Activated T-helper 1 cell treated with anti-CD3 and anti-CD28 coated beads, Interleukin-12 subunit alpha, Interleukin-12 subunit beta, Interleukin-2, Interleukin-4 antibody, amounts not matched to agents 30 ng/mL and 10 ng/mL and 1 ng/mL, durations not matched to agents 14 hours and 24 hours and 36 hours (primary cell): ENCODE measurements at places on chromosomes 1 and 21. TPM values are rescaled to one million over a fixed set of nuclear protein-coding genes. Genes with fewer than 3 reads are reported as not detected.

DNA sequence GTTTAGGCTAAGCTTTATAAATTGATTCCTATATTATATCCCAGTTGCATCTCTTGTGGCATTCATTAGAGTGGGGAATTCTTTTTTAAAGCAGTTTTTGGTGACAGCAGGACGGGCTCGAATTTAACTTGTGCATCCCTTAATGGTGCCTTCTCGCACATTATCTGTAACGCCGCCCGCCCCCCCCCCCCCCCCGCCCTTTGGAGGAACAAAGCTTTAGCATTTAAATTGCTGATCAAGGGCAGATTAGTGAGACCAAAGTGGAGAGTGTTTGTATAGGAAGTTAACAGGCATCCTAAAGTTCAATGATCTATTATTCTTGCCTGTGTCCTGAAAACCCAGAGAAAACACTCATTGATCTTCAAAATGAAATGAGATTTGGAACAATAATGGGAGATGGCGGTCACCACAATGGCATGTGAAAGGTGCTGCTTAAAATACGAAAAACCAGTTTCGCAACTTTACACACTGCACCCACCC is 2.2 kb downstream of the LMO4 start:
- no peak for DNase-seq

The CLCA2 gene
- not detected in 2 replicates for total RNA-seq

The TMPRSS2 gene
- not detected in 2 replicates for total RNA-seq

DNA sequence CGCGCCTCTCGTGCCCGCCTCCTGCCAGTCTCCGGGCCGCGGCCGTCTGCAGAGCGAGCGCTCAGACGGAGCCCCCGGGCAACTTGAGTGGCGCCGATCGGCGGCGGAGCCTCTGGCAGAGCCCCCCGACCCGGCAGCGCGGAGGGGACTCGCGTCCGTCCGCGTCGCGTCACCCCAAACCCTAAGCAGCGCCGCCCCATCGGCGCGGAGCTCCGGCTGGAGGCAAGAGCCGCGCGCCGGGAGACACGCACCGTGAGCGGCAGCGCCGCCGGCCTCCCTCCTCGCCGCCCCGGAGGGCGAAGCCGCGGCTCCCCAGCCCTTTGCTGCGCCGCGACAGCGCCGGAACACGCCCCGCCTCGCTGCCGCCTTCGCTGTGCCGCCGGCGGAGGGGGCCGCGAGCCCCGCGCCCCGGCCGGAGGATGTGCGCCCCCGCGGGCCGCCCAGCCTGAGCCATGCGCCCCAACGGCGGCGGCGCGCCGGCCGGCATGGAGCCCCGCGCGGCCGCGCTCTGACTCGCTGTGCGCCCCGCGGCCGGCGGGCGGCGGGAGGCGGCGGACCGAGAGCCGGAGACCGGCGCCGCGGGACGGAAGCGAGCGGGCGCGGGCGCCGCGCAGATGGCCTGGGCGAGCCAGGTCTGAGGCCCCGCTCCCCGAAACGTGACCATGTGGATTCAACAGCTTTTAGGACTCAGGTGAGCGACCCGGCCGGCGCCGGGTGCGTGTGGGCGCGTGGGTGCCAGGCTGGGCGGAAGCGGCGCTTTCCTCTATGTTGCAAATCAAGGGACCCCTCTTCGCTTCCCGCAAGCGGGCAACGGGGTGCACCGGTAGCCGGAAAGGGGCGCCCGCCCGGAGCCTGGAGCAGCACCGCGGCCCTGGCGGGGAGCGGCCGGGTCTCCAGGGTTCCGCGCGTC is 610 bp downstream of the AJAP1 start:
- no peak for DNase-seq

- no peak for DNase-seq
Measured at GRCh38 chr1:217191441-217191840, 439.4 kb downstream of the GPATCH2 start.
